Activated CD4-positive, alpha-beta memory T cell treated with anti-CD3 and anti-CD28 coated beads for 36 hours (primary cell): ENCODE measurements at places on chromosomes 4 and X. TPM values are rescaled to one million over a fixed set of nuclear protein-coding genes. Genes with fewer than 3 reads are reported as not detected.

Gene STS
- 0.81 TPM for total RNA-seq

Gene MAGEA9B
- total RNA-seq, result not detected

Gene GAGE12C
- not detected for total RNA-seq

Gene FAM236D
- not detected for total RNA-seq

Gene CCNG2
- 23.9 TPM for total RNA-seq

Gene ATXN3L
- total RNA-seq, result not detected
